ENCODE measurements at places on chromosomes 3 and 15.

- DNase-seq: no peak
Measured at GRCh38 chr3:4900298-4900697, 78.9 kb upstream of the BHLHE40 start.

GRCh38 chr15:51714162-51714561, 23.3 kb downstream of the LYSMD2 start:
- no peak for DNase-seq

- no peak for DNase-seq
Measured at GRCh38 chr3:4392992-4393391, 74.1 kb downstream of the SUMF1 start.

GRCh38 chr15:53747501-53748068, 11.9 kb downstream of the WDR72 start:
- no peak for DNase-seq

DNA sequence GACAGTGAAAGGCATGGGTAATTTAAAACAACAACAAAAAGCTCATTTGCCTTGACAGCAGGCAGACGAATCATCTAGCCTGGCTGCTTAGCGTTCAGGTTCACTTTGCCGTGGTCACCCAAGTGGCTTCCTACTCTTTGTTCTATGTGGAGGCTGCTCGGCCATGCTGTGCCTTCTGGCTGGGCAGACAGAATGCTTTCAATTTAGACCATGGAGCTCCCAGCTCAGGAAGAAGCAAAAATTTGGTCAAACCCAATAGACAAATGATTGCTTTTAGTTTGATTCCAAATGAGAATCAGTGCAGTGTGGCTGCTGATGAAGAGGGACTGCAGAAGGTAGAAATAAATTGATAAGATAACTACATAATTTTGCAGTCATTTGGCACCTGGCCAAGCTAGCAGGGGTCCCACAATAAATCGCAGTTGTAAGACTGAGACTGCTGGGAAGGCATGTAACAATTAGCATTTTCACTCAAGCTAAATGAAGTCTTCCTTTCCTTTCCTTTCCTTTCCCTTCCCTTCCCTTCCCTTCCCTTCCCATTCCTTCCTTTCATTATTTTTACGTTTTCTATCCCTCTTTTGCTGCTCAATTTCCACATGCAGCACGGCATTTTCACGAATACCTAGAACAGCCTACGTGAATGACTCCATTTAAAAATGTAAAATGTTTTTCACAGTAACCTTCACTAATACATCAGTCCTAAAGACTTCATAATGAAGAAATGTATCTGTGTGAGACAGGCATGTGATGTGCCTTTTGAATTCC, 360.4 kb upstream of the TGFBR2 start:
- DNase-seq: no peak

DNA sequence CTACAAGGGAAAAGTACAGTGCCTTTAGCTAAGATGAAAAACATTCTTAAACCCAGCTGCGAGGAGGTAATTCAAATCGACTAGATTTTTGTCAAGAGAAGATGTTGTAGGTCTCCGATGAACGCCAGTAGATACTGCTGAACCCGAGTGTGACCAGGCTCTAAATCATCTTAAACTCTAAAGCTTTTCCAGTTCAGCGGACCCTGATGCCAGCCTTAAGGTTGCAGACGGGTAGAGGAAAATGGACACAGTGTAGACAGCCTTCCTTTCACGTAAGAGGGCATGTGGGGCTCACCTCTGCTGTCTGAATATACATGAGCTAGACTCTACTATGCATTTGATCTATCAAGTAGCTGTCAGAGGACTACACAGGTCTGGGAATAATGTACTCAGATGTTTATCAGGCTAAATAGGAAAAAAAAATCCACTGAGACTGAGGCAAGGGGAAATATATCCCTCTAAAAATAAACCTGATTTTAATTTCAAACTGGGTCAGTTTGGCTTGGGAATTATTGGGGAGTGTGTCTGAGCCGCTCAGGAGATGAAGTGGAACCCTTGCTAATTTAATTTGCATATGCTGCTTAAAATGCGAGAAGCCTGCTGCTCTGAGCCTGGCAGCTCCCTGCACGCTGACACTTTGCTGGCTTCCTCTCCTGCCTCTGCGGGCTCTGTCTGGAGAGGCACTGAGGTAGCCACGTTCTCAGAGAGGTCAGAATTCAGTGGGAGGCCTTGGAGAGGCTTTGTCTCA, 151.9 kb downstream of the CADPS start:
- no peak for DNase-seq

DNA sequence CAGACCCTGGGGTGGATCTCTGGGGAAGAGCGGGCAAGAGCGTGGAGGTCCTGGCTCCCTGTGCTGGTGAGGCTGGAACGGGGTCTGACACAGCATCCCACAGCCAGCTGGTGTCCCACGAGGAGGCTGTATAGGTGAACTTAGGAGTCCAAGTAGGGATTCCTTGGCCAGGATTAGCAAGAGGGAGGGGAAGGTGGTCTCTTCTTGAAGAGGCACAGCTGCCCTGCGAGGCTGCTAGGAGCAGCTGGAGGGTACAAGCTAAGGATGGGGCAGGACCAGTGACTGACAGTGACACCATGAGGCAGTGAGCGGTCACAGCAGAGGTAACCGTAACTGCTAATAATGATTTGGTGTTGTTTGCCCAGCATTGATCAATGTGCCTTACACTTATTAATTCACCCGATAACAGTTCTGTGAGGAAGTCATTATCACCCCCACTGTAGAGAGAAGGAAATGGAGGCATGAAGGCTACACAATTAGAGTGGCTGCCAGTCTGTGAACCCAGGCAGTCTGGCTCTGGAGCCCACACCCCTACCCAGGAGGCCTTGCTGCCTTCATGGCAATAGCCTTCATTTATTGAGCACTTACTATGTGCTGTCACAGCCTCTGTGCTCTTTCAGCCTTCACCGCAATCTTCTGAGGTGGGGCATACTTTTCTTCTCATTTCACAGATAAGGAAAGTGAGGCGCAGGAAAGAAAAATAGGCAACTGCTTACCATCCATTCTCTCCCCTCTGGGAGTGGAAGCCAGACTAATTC, 59.4 kb downstream of the TMEM44 start:
- DNase-seq: peak; percentile 5

DNA sequence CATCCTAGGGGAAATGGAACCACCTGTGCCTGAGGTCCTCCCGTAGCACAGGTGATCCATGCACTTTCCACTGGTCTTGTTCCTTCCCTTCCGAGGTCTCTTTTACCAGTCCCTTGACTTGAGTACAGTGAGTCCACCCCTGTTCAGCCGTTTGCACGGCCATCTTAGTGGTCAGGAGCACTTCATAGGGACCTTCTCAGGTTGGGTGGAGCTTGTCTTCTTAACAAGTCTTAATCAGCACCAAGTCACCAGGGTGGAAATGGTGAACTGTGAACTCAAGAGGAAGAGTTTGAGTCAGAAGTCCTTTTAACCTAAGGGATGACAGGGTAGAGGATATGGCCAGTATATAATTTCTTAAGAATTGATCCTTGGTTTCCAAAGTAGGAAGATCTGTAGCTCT, 21.4 kb downstream of the ARL8B start:
- DNase-seq: no peak

DNA sequence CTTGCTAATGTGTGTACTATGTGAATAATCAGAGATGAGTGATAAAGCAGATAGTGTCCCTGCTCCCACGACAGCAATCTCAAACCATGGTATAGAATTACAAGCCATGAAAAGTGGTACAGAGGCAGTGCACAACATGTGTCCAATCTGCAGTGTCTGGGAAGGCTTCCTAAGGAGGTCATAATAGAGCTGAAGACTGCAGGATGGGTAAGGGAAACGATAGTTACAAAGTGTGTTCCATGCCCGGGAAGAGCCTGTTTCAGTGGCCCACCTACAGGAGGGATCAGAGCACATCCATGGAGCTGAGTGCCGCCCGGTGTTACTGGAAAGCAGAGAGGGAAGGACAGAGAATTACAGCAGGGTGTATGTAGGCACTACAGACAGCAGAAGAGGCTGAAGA, 48.9 kb downstream of the PAK2 start:
- DNase-seq: no peak

DNA sequence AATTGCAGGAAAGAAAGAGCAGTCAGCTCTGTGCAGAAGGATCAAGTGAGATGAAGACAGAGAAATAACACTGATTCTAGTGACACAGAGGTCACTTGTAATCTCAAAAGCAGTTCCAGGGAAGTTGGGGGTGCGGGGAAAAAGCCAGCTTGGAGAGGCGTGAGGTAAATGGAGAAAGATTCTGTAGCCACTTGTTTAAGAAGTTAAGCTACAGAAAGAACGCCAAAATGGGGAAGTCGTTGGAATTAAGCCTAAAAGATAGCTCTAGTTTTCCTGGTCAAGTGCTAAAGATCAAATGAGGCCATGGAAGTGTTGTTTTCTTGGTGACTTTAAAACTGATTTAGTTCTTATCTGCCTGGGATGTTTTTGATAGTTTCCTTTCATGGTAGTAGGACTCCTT, 152.0 kb downstream of the GREM1 start:
- DNase-seq: no peak

DNA sequence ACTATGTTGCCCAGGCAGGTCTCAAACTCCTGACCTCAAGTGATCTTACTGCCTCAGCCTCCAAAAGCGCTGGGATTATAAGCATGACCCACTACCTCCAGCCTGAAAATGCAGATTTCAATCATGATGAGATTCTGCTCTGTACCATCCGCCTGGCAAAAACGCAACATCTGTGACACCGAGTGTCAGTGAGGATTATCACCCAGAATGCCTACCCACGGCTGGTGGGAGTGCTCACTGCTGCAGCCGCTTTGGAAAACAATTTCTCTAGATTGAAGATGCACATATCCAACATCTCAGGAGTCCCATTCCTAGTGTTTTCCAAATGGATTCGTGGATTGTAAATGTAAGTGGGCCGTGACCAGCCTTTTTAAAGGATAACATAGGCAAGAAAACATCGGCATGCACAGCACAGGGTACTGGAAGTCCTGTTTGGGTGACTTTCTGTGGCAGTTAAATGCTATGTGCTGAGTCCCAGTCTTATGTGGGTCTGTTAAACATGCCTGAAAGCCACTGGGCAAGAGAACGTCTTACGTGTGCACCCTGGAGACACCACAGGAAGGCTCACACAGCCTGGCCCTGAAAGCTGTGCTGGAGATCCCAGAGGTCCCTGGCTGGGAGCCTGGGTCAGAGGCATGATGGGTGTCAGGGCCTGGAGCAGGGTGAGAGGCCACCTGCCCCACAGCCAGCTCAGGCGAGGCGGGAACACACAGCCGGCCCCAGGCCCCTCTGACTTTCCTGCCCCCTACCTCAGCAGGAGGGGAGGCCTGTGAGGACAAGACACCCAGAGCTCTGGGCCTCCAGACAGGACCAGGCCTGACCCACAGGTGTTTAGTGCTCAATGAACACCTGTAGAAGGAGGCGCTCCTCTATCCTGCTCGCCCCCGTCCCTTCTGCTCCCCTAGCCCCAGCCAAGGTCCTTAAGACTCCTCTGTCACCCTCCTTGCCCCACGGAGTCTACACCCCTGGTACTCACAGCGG, 918 bp downstream of the PRSS50 start:
- DNase-seq: no peak

GRCh38 chr3:58188921-58189451, 21.8 kb downstream of the DNASE1L3 start:
- no peak for DNase-seq

DNA sequence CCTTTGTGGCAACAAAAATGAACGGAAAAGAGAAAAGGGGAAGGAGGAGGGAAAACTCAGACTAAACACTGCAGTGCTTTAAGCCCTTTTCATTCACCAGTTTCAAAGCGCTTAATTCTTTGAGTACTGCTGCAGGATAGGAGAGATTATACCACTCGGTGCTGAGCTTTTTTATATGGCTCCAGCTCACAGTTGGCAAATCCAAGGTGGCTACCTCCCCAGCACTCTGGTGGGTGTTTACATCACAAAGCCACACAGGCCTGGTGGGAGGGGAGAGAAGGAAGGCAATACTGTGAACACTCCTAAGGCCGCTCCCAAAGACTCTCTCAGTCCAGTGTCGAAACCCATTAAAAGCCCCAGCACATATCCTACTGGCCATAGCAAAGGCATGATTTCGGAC, 191.4 kb downstream of the STT3B start:
- DNase-seq: no peak

DNA sequence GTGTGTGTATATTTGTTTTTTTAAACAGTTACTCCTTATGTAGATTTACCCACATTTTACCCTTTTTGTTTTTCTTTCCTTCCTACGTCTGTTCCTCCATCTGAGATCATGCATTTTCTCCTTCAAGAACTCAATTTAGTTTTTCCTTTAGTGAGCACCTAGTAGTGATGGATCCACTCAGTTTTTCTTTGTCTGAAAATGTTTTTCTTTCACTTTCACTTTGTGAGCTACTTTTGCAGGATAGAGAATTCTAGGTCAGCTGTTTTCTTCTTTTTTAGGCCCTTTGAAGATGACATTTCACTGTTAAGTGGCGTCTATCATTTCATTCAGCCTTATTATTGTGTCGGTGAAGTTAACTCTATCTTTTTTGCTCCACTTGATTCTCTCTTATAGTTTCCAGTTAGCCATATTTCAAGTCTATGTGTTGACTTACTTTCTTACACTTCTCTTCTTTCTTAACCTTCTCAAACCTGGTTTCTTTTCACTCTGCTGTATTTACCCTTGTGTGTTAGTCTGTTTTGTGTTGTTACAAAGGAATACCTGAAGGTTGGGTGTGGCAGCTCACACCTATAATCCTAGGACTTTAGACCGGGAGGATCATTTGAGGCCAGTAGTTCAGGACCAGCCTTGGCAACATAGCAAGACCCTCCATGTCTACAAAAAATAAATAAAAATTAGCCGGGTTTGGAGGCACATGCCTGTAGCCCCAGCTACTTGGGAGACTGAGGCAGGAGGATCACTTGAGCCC, 55.8 kb downstream of the PRKCI start:
- DNase-seq: peak; percentile 6

DNA sequence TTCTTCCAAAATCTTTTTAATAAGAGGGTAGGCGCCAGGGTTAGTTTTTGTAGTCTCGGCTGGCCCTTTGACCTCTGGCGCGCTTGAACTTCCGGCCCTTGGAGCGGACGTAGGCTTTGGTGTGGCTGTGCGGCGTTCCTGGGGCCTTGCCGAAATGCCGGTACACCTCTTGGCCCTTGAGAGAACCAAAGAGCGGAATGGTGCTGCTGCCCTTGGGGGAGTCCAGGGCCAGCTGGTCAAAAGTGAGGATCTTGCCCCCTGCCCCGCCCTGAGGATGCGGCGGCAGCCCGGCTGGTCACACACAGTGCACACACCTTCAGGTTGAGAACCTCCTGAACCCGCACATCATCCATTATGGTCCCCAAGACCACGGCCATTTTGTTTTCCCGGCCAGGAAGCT, 20.0 kb upstream of the CHRNB4 start:
- DNase-seq: no peak

GRCh38 chr3:177647341-177647740, 450.1 kb upstream of the TBL1XR1 start:
- DNase-seq: no peak

DNA sequence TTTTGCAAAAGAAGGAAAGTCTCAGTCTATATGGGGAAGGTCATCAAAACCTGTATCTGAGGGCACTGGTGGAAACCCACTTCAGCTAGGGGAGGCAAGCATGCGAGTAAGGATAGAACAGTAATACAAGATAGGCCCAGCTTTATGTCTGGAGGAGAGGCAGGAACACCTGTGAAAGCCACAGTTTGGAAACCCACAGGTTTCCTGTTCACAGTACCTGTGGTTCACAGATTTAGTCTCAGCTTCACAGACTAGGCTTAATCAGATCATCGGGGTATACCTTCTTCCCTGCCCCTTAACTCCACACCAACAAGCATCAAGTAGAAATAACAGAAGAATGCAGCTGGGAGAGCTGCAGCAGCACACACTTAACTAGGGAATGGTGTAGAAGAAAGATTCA, 36.2 kb downstream of the C2CD4B start:
- DNase-seq: no peak

GRCh38 chr15:100254691-100255090, 87.1 kb downstream of the ADAMTS17 start:
- DNase-seq: no peak
